ENCODE measurements at places on chromosomes 6 and 20.

DNA sequence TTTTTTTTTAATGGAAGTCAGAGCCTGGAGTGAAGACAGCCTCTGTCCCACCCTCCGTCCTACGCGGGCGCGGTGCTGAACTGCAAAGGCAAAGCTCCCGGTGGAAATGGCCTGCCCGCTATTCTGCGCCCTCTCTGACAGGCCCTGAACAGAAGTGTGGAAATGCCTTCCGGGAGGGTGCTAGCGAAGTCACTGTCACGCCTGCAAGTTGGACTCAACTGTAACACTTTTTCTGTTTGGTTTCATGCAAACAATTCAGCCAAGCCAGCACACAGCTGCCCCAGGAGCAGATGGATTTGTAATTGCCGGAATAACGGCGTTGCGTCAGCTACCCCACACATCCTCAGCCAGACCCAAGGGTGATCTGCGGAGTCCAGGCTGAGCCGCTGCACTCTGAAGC is 107.6 kb downstream of the PSMB1 start:
- no peak for DNase-seq

DNA sequence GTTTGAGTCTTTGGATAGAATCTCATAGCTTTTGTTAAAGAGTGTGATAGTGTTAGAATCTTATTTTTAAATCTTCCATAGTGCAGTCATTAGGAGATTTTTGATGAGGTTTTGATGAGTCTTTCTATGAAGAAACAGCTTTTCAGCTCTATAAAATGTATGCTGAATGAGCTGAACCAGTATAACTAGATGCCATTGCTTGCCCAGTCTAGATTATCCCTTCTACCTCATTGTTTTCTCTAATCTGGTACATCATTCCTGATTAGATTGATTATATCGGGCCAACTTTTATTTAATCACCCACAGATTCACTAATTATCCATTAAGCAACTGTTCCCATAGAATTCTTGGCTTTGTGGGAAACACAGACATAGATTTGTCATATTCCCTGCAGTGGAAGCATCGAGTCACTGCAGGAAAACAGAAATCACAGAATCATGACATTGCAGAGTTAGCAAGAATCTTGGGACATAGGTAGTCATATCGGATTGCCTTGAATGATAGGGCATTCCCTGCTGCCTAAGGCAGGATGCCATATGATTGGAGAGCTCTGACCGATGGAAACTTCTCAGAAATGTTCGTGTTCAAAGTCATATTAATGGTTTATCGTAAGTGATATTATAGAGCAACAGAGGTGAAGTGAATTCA is 882.7 kb upstream of the FLRT3 start:
- no peak for DNase-seq

GRCh38 chr20:10250902-10251301 is 32.3 kb downstream of the SNAP25 start:
- no peak for DNase-seq

DNA sequence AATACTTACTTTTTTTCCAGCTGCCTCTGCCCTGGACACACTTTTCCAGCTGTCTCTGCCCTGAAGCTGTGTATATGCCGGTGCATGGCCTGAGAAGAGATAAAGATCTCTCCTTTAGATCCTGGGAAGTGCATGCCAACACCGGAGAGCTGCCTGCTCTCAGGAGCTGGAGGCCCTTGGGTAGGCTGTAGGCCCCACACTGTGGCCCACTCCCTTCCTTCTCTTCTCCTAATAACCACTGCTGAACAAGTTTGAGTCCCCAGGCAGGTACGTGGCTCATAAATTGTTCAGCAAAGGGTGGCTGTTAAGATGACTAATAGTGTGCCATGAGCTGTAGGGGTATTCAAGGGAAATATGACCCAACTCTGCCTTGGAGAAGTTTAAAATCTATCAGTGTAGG is 102.5 kb downstream of the CD24 start:
- no peak for DNase-seq

DNA sequence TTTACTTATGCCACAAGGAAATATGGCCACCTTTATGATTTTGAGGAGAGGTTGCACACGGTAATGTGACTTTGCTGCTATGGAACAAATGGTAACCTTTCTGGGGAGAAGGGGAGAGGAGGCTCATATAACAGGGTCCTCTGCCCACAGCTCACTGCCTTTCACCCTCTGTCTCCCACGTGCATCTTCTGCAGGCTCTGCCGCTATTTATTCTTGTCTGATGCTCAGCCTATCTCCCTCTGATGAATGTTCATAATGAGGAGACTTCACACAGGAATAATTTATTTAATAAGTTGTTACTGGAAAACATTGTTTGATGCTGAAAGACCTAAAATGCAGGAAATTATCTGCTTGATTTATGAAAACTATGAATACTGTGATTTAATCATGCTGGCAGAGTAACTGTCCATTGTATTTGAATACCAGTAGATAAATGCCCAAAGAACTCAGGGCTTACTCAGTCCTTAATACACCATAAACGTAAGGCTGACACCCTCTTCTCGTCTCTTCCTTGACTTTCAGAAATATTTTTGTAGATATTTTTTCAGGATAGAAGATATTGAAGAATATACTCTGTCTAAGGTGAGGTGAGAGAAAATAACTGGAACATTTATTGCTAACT is 721.1 kb downstream of the QKI start:
- no peak for DNase-seq

DNA sequence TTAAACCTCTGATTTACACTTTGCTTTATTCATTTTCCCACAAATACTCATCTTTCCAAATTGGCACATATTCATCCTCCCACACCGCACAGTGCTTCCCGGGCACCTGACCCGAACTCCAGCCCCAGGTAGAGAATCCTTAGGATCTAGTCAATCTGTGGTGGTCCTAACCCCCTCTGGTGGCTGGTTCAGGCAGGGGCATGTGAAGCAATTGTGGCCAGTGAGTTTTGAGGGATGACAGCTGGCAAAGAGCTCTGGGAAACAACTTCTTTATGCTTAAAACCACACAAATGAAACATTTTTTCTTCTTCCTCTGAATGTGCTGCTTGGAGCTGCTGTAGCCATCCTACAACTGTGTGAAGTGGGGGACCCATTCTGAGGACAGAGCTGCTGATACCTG is 54.7 kb downstream of the ELOVL5 start:
- DNase-seq, result no peak

DNA sequence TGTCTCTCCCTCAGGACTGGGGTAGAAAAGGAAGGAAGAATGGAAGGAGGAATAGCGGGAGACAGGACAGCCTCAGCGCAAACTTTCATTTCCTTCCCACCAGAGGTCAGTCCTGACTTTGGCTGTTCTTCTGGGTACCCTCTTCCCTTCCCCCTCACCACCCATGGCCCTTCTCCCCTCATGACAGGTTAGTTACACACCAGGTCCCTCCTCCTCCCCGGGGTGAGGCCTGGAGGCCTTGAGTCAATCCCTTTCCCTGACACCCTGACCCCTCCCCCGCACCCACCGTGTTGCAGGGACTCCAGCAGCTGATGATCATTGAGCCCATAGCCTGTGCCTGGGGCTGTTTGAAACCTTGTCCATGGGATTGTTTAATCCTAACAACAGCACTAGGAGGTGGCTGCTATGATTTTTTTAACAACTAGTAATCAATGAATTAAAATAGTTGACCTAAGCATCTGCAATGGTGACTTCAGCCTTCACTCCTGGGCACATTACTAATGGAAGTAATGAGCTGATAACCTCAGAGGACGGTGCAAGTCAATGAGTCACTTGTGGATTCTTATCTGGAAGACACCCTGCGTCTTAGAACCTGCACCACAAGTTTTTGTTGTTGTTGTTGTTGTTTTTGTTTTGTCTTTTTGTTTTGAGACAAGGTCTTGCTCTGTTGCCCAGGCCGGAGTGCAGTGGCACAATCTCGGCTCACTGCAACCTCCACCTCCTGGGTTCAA is 46.6 kb upstream of the CCDC167 start:
- no peak for DNase-seq

- DNase-seq, result no peak
Measured at GRCh38 chr6:159249128-159249527, 79.9 kb downstream of the FNDC1 start.

- no peak for DNase-seq
Measured at GRCh38 chr6:166998256-166999144, 697 bp upstream of the CEP43 start.

DNA sequence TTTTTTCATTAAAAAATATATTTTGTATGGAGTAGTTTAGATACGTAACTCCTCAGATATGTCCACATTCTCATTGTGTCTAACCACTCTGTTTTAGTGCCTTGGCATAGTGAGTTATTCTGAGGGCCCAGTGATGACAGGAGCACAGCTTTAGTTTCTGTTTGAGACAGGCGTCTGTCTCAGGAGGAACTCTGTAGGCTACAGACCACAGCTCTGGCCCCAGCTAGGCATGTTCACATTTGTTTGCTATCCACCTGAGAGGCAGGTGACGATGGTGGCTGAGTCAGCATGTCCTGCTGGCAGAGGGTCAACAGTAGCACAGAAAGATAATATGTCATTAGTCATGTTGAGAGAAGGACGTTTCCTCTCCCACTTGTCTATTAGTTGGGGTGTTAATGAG is 16.3 kb downstream of the LRRC1 start:
- DNase-seq, result no peak

DNA sequence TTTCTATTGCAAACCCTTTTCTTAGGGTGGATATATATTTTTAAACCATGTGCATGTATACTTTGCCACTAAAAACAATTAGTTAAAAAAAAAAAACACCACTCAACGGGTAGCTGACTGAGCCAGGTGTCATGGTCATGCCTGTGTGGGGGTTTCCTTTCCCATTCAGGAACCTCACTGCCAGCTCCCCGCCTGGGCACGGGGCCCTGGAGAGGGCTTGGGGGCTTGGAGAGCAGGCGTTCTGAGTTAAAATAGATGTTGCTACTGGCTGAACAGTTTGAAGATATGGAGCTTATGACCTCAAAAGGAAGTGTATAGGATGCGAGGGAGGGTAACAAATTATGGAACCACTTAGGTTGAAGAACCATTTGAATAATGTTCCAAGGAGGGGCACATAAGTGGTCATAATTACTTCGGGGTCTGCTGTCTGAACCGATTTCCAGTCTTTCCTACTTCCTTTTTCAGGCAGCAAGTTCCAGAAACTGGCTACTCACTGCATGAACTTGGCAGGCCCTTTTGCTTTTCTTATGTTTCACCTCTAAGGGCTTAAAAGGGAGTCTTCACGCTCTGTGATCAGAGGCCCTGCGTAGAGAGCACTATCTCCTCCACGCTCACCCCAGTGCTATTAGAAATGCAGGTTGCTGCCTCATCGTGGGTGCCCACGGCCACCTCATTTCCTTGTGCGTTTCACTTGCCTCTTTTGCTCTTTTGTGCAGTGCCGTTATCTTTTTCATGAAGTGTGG is 9.9 kb downstream of the STX16 start:
- no peak for DNase-seq

DNA sequence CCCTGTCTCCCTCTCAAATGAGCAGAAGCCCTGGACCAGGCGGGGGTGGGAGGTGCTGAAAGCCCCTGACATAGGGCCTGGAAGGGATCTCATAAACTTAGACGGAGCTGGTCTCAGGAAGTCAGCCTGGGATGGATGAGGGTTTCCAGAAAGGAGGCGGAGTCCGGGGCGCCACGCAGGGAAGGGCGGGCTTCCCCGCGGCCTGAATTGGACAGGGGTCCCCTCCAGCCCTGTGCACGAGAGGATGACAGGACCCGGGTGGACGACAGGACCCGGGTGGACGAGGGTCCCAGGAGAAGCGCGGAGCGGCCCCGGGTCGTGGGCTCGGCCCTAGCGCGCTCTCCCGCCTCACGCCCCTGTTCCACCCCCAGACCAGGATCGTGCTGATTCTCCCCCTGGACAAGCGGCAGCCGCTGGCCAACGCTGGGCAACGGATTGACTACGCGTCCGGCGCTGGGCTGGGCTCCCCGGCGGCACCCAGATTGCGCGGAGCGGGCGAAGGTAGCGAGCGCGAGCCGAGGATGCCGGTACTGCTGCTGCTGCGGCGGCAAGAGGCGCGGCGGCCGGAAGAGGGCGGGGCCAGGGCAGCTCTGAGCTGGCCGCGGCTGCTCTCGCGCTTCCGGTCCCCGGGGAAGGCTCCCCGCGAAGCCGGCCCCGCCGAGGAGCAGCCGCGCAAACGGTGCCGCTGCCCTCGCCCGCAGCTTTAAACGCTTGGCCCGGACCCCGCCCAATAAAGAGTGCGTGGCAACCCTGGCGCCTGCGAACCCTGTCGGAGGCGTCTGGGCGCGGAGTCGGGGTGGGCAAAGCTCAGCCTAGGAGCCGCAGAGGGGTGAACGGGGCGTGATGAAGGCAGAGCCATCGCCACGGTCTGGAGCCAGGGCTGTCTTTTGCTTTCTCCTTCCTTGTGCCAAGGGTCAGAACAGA is 1.3 kb downstream of the C20orf144 start:
- no peak for DNase-seq

DNA sequence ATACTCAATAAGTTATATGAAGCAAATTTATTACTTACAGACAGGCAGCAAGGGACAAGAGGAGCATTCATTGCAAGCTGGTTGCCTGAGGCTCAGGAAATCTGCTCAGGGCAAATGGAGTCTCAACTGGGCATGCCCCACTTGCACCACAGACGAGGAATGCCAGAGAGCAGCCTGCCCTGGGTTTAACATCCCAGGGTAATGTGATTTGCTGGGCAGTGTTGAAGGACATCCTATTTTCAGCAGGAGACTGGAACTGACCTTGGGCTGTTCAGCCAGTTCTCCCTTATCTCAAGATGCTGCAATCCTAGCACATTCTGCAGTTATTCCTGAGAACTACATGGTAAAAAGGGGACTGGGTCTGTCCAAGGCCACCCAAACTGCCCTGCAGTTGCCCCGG is 3.8 kb upstream of the ENTPD6 start:
- DNase-seq, result no peak

GRCh38 chr6:169618526-169619490 is 83.0 kb downstream of the WDR27 start:
- no peak for DNase-seq

- no peak for DNase-seq
Measured at GRCh38 chr6:38131527-38131965, 312.0 kb downstream of the ZFAND3 start.

DNA sequence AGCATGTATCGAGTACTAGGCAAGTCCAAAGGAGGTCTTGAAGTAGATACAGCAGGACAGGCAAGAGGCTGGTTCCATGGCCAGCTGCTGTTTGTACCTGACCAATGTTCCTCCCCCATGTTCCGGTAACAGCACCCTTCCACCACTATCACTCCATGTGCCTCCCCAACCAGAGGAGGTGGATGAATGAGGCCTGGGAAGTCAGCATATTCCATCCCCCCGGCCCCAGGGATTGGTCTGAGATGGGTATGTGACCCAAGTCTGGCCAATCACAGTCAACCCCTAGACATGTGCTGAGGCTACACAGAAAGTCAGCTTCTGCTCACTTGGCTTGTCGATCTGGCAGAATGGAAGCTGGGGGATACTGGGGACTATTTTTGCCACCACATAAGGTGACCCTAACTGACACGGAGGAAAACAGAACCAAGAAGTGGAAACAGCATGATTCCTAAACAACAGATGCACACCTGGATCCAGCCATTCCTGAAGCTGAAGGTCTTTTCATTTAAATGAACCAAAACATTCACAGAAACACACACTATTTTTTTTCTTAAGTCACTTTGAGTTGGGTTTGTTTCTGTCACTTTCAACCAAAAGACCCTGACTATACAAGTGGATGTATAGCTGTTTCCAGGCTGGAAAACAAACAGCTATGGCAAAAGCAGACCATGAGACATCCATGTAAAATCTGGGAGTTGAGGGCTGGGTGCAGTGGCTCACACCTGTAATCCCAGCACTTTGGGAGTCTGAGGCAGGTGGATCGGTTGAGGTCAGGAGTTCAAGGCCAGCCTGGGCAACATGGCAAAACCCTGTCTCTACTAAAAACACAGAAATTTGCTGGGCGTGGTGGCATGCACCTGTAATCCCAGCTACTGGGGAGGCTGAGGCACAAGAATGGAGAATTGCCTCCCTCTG is 70.4 kb upstream of the PTPN1 start:
- DNase-seq, result no peak

- no peak for DNase-seq
Measured at GRCh38 chr20:59750209-59750840, 146.0 kb downstream of the PHACTR3 start.

Data from pons (tissue), 1 donor.